Activated CD8-positive, alpha-beta memory T cell treated with anti-CD3 and anti-CD28 coated beads for 36 hours (primary cell): ENCODE measurements at places on chromosomes 11 and 22. TPM values are rescaled to one million over a fixed set of nuclear protein-coding genes. Genes with fewer than 3 reads are reported as not detected.

The ZBTB3 gene
- 9.3 TPM for total RNA-seq

The FREY1 gene
- 1.2 TPM for total RNA-seq

The MMP7 gene
- not detected for total RNA-seq

The CTR9 gene
- total RNA-seq, result 46.3 TPM

The TREH gene
- total RNA-seq, result not detected

The SLC22A6 gene
- total RNA-seq, result not detected

The DKK3 gene
- 0.17 TPM for total RNA-seq

The MS4A15 gene
- total RNA-seq, result not detected

The GGTLC2 gene
- not detected for total RNA-seq

The OR51A4 gene
- total RNA-seq, result not detected

The AMOTL1 gene
- 1.6 TPM for total RNA-seq

The KRTAP5-1 gene
- not detected for total RNA-seq

The DDX17 gene
- total RNA-seq, result 320 TPM

The MGAT3 gene
- total RNA-seq, result 0.19 TPM

The NXPE4 gene
- total RNA-seq, result not detected

The MUC2 gene
- not detected for total RNA-seq

The OR51I1 gene
- not detected for total RNA-seq

The SYCE3 gene
- not detected for total RNA-seq

The CCND1 gene
- 1.7 TPM for total RNA-seq

The CD59 gene
- total RNA-seq, result 26.4 TPM

The FCHSD2 gene
- 30.8 TPM for total RNA-seq

The SOX6 gene
- not detected for total RNA-seq

The SCGB1D2 gene
- total RNA-seq, result not detected

The MPPED2 gene
- total RNA-seq, result not detected

The INPP5J gene
- total RNA-seq, result 0.15 TPM
